DMS79 (cell line): ENCODE measurements at places on chromosomes 4 and X.

- no peak for DNase-seq
Observed at GRCh38 chr4:11623726-11624037, 195.0 kb upstream of the HS3ST1 start.

- DNase-seq: no peak
Observed at GRCh38 chr4:7187168-7187535, 5.2 kb upstream of the SORCS2 start.

DNA sequence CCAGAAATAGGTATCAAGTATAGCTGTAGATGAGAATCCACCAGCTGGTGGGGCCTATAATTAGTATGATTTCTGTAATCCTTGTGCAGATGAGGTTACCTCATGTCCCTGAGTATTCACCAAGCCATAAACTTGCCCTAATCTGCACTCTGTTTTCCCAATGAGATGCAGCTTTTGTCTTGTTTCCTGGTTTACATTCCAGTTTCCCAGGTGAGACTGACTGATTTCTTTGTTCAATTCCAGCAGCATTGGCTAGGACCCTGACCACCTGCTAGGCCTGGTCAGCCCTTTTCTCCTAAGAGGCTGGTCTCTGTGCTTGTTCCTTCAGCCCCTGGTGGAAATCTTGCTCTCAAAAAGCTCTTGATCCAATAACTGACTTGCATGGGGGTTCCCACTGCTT, 44.6 kb downstream of the GABRB1 start:
- no peak for DNase-seq

DNA sequence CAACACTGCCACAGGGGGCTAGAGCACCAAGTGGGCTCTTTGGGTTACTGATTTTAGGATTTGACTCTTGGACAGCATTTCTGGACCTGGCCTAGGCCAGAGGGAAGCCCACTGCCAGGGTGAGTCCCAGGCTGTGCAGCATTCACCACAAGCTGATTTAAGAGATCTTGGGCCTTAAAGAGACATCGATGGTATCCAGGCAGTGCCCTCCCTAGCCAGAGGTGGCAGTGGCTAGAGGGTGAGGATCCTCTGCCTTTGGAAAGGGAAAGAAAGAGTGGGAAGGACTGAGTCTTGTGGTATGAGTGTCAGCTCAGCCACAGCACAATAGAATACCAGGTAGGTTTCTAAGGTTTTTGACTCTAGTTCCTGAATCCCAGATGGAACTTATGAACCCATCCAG, 613.9 kb downstream of the FAT4 start:
- no peak for DNase-seq
